ENCODE measurements at places on chromosomes 6 and 20. TPM values are rescaled to one million over a fixed set of nuclear protein-coding genes. Genes with fewer than 3 reads are reported as not detected.
A peak's percentile ranks its signal among the peaks of the same experiment; 100 is the strongest.

B3GALT4 gene
- 7.7 TPM for total RNA-seq

PRPH2 gene
- total RNA-seq, result 1.4 TPM

MCUR1 gene
- 10.1 TPM for total RNA-seq

MAS1 gene
- 1.7 TPM for total RNA-seq

HLA-DRA gene
- 47.4 TPM for total RNA-seq

HLA-DMA gene
- 5.8 TPM for total RNA-seq

GRCh38 chr6:150720774-150721233, 121.1 kb downstream of the PLEKHG1 start:
- peak; percentile 87 for DNase-seq

GRCh38 chr6:160088069-160088783, 33.4 kb upstream of the SLC22A1 start:
- DNase-seq, result peak; percentile 88

GRCh38 chr6:56860475-56860874, 94.4 kb upstream of the BEND6 start:
- no peak for DNase-seq

GRCh38 chr6:166951670-166952060, 4.7 kb downstream of the RNASET2 start:
- no peak for DNase-seq

GRCh38 chr6:113578691-113579090, 278.5 kb upstream of the MARCKS start:
- no peak for DNase-seq

DNA sequence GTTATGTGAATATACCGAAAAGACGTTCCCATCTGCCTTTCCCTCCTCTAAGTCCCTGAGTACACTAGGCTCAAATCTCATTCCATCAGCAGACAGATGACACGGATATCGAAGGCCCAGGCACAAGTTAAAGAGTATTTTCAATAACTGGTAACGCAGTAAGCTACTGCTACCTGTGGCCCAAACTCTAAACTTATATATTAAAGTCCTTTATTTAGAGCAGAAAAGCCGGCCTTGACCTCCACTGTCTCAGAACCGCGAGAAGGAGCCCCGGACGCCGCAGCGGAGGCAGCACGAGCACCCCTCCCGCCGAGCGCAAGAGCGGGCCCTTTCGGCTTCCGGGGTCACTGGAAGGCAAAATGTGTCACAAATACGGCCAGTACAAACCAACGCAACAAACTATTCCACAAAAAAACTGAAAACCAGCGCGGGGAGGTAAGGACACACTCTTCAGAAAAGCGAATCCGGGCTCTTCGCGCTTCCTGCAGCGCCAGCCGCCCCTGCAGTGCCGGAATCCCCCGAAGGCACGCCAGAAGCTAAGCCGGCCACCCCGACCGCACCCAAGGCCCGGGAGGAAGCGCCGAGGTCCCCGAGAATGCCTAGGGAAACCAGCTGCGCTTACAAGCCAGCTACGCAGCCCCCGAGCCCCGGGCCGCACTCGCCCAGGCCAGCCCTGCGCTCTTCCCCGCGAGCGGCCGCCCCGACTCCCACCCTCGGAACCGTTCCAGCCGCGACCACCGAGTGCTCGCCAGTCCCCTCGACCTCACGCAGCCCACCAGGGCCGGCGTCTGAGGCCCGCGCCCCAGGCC, 681 bp downstream of the DIDO1 start:
- peak; percentile 33 for DNase-seq

DNA sequence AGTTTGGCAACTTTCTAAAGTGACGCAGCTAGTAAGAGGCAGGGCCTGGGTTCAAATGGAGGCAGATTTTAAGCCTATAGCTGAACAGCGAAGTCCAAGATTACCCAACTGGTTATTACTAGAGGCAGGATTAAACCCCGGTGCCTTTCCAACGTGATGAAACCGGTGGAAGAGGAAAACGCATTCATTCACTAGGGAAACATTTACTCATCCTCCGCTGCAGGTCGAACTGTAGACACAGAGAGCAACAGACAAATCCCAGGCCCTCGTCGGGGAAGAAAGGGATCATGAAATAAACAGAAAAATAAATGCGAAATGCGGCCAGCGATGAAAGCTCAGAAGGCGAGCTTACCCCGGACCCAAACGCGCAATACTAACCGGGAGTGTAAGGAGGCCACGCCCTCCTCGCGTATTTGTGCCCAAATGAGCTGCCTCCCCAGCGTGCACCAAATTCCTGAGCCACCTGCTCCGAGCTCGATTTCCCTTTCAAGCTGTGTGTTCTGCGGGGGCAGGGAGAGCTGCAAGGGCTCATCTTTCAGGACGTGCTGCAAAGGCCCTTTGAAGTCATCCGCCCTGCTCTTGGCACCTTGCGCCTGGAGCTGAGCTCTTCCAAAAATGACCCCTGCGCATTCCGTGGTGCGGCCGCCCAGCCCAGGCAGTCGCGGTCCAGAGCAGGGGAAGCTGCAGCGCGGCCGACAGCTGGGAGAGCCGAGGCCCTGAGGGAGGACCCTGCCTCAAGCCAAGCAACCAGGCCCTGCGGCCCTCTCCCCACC, 46.9 kb downstream of the PDYN start:
- DNase-seq, result peak; percentile 38

DNA sequence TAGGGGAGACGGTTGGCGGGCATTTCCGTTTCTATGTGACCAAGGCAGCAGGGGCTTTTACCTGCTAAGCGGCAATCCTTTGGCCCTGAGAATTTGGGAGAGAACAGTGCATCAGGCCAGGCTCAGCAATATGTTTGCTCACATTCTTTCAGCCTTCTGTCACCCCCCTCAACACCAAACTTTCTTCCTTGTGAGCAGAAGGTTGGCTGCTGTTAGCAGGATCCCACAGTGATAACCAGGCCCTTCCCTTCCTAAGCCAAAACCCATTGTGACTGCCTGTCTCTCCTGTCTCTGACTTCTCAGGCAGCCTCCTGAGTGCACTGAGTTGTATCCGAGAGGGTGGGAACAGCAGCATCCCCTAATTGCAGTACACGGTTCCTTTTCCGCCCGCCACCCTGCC, 43.7 kb downstream of the STK35 start:
- DNase-seq, result no peak

DNA sequence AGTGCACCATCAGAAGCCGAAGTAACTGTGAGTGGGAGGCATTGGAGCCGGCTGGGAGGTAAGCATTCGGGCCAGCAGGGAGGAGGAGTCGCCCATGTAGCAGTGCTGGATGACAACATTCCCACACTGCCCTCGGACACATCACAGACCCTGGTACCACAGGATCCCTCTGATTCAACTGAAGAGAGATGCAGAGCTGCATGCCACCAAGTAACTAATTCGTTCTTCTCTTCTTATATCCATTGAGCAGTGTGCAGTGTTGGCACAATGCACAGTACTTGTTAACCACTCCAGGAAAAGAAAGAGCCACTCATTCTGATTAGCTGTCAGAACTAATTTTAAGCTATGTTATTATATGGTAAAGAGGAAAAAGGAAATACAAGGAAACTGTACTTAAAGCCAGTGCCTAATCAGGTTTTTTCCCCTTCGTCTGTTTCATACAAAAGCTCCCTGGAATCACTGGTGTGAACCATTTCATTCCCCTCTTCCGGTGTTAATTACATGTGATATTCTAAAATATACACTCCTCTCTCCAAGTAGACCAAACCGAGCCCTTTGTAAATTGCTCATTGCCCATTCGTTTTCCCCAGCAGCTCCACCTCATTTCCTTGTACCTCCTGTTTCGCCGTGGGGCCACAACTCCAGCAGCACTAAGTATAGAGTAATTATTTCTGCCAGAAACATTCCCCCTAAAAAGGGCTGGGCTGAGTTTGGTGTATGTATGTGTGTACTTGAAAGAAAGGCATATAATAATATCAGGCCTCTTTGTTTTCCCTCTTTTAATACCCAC, 32.4 kb upstream of the ADTRP start:
- DNase-seq, result no peak

- DNase-seq, result no peak
These were observed 10.4 kb downstream of the PPARD start for GRCh38 chr6:35352735-35353134.

GRCh38 chr20:32648761-32649650, 24.7 kb downstream of the C20orf203 start:
- peak; percentile 40 for DNase-seq

GRCh38 chr20:62942456-62942855, 4.5 kb downstream of the GID8 start:
- DNase-seq, result no peak

DNA sequence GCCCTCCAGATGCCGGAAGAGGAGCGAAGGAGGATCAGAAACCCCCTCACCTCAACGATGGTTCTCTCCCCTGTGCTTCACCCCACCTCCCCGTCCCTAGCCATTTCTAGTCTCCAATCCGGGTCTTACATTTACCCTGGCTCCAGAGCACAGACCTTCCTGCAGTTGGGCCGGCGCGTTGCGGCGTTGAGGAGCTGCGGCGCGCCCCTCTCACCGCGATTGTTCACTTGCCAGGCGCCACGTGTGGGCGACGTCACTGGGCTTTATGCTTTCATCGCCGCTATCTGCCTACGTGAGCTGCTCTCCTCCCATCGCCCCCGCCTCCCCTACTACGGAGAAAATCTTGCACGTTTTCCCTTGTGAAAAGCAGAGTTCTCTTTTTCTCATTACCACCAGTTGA, at the start of gene CRISP2:
Gene CRISP2, minus strand, starts transcription at position 198 of the 400 bp plus-strand sequence. CDS start 4,347 bp downstream, outside the sequence.
- DNase-seq, result no peak

DNA sequence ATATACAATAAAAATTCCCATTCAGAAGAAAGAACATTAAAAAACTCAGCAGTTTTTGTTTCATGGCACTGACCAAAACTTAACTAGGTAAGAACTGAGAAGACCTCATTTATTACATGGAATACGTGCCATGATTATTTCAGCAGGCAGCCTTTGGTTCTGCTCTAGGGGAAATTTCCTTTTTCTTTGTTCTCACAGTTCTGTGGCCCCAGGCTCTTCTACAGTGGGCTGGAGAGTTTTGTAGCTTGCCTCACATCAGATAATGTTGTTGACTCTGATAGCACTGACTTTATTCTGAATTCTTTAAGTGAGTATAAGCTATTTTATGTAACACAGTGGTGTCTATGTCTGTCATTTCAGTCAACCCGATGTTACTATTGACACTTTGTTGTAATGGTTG, 844.3 kb downstream of the TBC1D32 start:
- DNase-seq, result no peak
